Heart left ventricle (tissue), 16 donors: ENCODE measurements at places on chromosomes 2 and 18.

DNA sequence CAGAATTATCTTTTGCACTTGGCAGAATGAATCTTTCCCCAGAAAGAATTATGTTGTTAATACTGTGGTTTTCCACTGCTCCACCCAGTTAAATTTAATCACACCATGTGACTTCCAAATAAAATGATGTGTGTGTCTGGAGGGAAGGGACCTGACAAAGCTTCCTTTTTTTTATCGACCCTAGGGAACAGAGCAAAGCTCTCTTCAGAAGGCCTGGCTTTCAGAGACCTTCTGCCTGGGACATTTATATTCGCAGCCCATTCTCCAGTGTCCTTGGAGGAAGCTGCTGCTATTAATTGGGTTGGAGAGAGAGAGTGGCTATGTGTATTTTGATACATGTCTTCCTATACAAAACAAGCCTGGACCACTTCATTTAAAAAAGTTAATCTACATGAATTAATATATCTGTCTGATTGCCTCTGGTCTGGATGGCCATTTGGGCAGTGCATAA is 233.7 kb downstream of the PRKCE start:
- H3K4me1 ChIP-seq, result peaks cover 89% of the 10 kb centered on the region
- no peaks in the 10 kb centered on the region for H3K27me3 ChIP-seq
- DNase-seq, result no peak
- no peak overlapping the region for H3K4me3 ChIP-seq
- H3K27ac ChIP-seq, result no peak overlapping the region

DNA sequence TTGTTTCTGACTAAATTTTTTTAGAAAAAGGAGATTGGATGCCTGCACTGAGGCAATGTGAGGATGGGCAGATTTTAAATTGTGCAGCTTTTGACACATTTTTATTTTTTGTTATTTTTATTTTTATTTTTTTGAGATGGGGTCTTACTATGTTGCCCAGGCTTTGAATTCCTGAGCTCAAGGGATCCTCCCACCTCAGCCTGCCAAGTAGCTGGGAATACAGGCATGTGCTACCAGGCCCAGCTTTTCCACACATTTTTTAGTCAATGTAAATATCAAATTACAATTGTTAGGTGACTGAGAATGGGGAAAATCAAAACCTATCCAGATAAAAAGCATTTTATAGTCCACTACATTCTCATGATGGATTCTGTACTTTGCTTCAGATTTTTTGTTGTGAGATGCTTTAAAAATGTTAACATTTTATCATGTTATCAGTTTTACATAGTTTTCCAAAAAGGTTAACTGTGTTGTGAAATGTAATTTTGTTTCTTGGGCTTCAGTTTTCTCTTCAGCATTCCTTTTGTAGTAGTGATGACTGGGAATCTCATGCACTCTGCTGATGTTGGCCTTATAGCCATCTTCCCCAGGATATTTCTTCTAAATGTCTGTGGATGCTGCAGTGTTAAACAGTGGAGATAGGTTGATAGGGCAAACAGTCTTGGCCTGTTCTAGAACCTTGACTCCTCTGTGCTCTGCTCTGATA is 41.4 kb downstream of the PKP4 start:
- H3K36me3 ChIP-seq, result no peaks in the 10 kb centered on the region
- no peaks in the 10 kb centered on the region for H3K27me3 ChIP-seq
- H3K27ac ChIP-seq, result no peak overlapping the region
- H3K4me1 ChIP-seq, result peaks cover 47% of the 10 kb centered on the region
- H3K4me3 ChIP-seq, result no peak overlapping the region

GRCh38 chr18:23631746-23632145 is 31.0 kb downstream of the ANKRD29 start:
- no peak overlapping the region for H3K4me3 ChIP-seq
- H3K27me3 ChIP-seq, result no peaks in the 10 kb centered on the region
- no peaks in the 10 kb centered on the region for H3K4me1 ChIP-seq
- no peaks in the 10 kb centered on the region for H3K36me3 ChIP-seq

DNA sequence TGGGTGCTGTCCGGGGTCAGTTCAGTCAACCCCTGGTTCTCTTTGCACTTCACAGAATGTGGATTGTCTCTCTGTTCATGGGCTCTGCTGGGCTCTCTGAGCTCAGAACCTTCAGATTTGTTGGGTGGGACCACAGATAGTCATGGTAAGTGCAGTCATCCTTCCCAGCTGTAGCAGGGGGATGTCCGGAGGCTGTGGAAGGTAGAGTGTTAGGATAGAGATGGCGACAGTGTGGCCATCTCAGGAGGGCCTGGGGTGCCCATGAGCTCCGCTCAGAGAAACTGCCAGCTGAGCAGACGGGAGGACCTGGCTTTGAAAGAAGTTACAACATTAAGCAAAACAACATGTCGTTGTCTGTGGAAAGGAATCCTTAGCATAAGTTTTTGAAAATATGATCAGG is 149.8 kb downstream of the FAM210A start:
- H3K4me1 ChIP-seq, result peaks cover 35% of the 10 kb centered on the region
- H3K27ac ChIP-seq, result no peak overlapping the region
- H3K4me3 ChIP-seq, result no peak overlapping the region
- H3K36me3 ChIP-seq, result no peaks in the 10 kb centered on the region
- H3K27me3 ChIP-seq, result no peaks in the 10 kb centered on the region
- no peak for DNase-seq

GRCh38 chr18:22841840-22842239 is 91.3 kb upstream of the RBBP8 start:
- H3K27ac ChIP-seq, result no peak overlapping the region
- no peaks in the 10 kb centered on the region for H3K36me3 ChIP-seq
- no peak for DNase-seq
- H3K4me3 ChIP-seq, result no peak overlapping the region

GRCh38 chr2:127811397-127812321 is 688 bp upstream of the WDR33 start:
- H3K4me3 ChIP-seq, result peak overlapping the region; percentile 92
- peak overlapping the region; percentile 91 for H3K27ac ChIP-seq
- no peaks in the 10 kb centered on the region for H3K36me3 ChIP-seq
- peaks cover 33% of the 10 kb centered on the region for H3K4me1 ChIP-seq
- H3K27me3 ChIP-seq, result no peaks in the 10 kb centered on the region

DNA sequence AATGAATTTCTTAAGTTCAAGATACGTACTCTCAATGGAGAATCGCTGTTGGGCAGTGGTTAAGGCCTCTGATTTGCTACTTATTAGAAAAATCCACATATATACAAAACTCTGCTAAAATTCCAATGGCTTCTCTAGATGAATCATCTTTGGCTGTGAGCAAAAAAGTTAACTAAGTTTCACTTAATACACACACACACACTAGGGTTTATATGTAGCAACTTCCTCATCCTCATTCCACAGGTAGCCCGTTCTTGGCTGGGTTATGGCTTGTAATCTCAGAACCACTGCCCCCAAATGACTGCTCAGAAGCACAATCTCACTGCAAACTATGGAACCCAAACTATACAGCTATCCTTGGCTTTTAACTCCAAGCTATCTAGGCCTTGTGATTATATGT is 99.7 kb downstream of the SMAD2 start:
- no peak for DNase-seq
- H3K4me1 ChIP-seq, result no peaks in the 10 kb centered on the region
- no peak overlapping the region for H3K4me3 ChIP-seq
- H3K36me3 ChIP-seq, result peaks cover 7% of the 10 kb centered on the region
- H3K27ac ChIP-seq, result no peak overlapping the region

GRCh38 chr18:27005589-27005988 is 140.1 kb upstream of the AQP4 start:
- no peaks in the 10 kb centered on the region for H3K36me3 ChIP-seq
- DNase-seq, result no peak
- no peak overlapping the region for H3K27ac ChIP-seq
- no peaks in the 10 kb centered on the region for H3K4me1 ChIP-seq
- no peak overlapping the region for H3K4me3 ChIP-seq

DNA sequence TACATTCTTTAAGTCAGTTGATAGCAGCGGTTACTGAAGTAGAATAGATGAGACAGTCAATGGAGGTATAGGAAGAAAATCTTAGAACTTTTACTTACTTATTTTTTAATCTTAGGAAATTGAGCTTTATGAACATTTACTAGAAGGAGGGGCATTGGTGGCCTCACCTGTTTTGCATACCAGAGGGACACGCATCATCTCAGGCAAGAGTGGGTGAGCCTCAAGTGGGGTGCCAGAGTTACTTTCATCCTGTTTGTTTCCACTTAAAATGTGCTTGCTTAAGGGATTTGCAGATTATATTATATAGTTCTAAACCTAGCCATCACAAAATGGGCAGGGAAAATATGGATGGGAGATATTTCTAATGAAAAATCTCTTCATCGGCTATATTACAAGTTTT is 61.6 kb downstream of the WDR7 start:
- H3K36me3 ChIP-seq, result no peaks in the 10 kb centered on the region
- H3K27me3 ChIP-seq, result no peaks in the 10 kb centered on the region
- no peak overlapping the region for H3K4me3 ChIP-seq
- DNase-seq, result no peak
- H3K27ac ChIP-seq, result no peak overlapping the region
- no peaks in the 10 kb centered on the region for H3K4me1 ChIP-seq

GRCh38 chr18:67597759-67598158 is 81.2 kb upstream of the DSEL start:
- no peaks in the 10 kb centered on the region for H3K36me3 ChIP-seq
- no peaks in the 10 kb centered on the region for H3K4me1 ChIP-seq
- DNase-seq, result no peak
- no peak overlapping the region for H3K4me3 ChIP-seq
- no peak overlapping the region for H3K27ac ChIP-seq
- no peaks in the 10 kb centered on the region for H3K27me3 ChIP-seq

DNA sequence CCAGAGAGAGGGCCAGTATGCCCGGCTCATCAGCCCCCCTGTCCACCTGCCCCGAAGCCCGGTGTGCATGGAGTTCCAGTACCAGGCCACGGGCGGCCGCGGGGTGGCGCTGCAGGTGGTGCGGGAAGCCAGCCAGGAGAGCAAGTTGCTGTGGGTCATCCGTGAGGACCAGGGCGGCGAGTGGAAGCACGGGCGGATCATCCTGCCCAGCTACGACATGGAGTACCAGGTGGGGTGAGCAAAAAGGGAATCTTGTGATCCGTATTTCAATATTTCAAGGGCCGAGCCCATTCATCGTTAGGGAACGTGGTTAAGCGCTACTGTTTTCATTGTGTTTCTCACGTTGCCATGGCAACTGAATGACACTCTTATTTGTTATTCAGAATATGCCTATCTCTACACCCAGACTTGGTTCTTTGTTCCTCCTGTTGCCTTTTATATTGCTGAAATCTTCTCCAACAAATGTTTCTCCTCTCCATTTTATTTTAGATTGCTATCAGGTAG is 81.5 kb downstream of the NRP2 start:
- peak overlapping the region; percentile 31 for H3K4me3 ChIP-seq
- no peaks in the 10 kb centered on the region for H3K27me3 ChIP-seq
- DNase-seq, result peak; percentile 47

- no peaks in the 10 kb centered on the region for H3K4me1 ChIP-seq
- DNase-seq, result no peak
- no peaks in the 10 kb centered on the region for H3K36me3 ChIP-seq
- no peaks in the 10 kb centered on the region for H3K27me3 ChIP-seq
- H3K4me3 ChIP-seq, result no peak overlapping the region
Observed at GRCh38 chr2:205352094-205352493, 330.2 kb upstream of the NRP2 start.

DNA sequence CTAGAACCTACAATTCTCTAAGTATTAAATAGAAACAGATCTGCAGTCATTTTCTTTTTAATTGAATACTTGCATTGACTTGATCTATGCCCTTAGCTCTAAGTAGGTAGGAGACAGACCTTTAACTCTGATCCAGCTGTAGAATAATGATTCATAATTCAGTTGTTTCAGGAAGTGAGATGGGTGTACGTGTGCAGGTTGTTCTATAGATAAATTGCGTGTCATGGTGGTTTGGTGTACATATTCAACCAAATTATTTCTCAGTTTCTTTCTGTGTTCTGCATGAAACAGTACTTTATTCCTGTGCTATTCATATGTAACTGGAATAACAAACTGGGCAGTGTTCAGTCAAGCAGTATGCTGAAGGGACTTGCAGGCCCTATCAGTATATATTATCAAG is 34.3 kb upstream of the CD226 start:
- H3K4me1 ChIP-seq, result peaks cover 13% of the 10 kb centered on the region
- no peak overlapping the region for H3K27ac ChIP-seq
- no peaks in the 10 kb centered on the region for H3K27me3 ChIP-seq
- no peaks in the 10 kb centered on the region for H3K36me3 ChIP-seq

- no peak overlapping the region for H3K27ac ChIP-seq
- no peak for DNase-seq
- no peak overlapping the region for H3K4me3 ChIP-seq
- no peaks in the 10 kb centered on the region for H3K36me3 ChIP-seq
Observed at GRCh38 chr18:10685484-10685883, 159.7 kb downstream of the NAPG start.
